ELR (cell line): ENCODE measurements at places on chromosomes 2 and 18.

DNA sequence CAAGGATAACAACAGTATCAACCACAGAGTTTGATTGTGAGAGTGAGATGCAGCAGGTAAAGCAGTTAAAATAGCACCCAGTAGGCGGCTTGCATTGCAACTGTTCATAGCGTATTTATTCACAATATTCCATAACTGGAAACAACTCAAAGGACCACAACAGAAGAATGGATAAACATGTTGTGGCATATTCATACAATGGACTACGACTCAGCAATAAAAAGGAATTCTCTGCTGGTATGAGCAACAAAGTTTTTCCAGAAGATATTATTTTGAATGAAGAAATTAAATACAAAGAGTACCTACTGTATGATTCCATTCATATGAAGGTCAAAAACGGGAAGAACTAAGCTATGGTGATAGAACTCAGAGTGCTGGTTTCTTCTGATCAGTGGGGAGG, 25.2 kb downstream of the GPATCH11 start:
- DNase-seq: no peak

DNA sequence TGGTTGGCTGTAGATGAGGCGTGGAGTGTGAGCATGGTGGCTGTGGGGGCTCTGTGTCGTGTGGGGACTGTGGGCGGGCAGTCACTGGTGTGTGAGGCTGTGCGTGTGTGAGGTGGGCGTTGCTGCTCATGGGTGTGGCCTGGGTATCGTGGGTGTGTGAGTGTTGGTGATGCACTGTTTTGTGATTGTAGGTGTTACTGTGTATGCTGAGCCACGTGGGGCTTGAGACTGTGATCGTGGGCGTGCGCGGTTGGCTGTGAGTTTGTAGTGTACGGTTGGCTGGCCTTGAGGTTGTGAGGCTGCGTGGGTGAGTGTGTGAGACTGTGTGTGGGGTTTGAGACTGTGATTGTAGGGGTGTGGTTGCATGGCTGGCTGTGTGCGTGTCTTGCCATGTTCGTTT, 8.5 kb downstream of the INHBB start:
- no peak for DNase-seq

DNA sequence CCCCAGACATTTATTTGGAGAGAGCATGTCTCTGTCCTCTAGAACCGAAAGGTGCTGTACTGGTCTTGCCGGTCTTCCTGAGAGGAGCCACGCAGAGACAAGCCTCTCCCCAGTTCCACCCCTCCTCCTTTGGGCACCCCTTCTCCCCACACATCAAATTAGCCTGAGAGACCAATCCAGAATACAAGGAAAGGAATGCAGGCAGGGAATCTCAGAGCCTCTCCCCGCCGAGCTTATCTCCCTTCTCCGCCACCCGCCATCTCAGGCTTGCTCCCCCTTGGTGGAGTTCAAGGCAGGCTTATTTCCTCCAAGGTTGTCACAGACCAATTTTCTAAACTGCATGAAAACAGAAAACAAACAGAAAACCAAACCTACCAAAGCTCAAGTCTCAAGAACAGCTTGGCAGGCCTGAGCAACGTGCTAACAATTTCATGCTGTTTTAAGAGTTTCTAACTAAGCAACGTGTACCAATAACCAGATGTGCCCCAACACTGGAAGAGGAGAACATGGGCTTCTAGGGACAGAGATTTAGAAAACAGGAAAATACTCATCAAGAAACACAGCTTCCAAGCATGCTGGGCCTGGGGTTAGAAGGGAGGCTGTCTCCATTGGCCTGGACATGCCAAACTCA, 124.5 kb upstream of the PKDCC start:
- no peak for DNase-seq

DNA sequence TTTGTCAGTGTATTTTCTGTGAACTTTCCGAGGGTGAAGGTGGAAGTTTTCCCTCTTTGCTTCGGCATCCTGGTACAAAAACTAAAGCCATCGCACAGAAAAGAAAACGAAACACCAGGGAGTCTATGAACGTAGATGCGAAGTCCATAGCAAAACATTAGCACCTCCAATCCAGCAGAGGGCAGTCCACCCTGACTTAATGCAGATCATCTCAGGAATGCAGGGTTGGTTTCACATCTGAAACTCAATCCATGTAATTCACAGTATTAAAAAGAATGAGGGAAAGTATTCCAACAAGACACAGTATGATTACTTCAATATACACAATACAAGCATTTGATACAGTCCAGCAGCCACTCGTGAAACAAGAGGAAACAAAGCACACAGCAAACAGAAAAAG, 70.8 kb downstream of the RTP5 start:
- DNase-seq: peak; percentile 36

DNA sequence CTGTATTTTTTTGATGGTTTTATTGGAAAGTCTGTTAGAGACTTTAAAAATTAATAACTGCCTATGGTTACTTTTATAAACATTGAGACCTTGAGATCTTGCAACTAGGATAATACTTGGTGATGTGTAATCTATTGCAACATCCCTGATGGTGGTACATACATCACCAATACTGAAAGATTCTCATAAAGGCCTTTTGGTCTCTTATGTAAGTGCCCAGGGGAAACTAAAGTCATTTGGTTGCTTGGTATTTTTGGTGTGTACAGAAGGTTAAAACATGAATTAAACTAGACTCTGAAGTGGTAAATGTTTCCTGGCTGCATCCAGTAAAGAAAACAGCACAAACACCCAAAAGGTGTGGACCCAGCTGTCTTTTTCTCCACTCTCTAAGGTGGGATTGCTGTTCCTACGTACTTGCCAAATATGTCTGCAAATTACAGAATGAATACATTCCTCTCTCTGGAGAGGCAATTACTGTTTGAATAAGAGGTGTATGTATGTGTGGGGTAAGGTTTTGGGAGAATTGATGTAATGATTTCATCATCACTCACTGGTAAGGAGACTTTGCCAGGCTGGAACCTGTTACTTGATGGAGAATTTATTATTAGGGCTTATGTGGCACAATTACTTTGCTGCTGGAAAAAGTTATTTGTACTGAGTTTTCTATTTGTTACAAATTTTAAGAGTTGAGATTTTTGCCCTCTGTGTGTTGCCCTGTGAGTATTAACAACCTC, 3.6 kb downstream of the B3GNT2 start:
- peak; percentile 46 for DNase-seq

GRCh38 chr2:139917690-139918384, 1137.6 kb upstream of the NXPH2 start:
- DNase-seq: no peak

GRCh38 chr2:228180181-228181097, 1.0 kb downstream of the SPHKAP start:
- DNase-seq: peak; percentile 18

- DNase-seq: peak; percentile 77
Observed at GRCh38 chr2:46632349-46632748, 153.0 kb downstream of the TMEM247 start.

- DNase-seq: no peak
Observed at GRCh38 chr2:1874101-1874865, 130.0 kb upstream of the PXDN start.

DNA sequence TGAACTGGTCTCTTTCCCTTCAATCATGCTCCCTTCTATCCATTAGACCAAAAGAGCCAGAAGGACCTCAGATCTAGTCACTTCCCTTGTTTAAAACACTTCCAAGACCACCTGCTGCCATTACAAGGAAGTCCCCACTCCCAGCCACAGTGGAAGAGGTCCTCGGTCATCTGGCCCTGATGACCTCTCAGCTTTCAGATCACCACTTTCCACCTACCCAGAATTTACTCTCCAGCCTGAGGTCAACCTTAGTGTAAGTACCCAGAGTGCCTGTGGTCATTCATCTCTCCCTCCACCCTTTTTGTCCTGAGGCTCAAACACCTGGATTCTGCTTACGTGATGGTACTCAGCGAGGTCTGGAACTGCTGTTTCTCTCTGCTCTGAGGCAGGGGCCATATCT, 67.1 kb downstream of the MARCO start:
- no peak for DNase-seq

DNA sequence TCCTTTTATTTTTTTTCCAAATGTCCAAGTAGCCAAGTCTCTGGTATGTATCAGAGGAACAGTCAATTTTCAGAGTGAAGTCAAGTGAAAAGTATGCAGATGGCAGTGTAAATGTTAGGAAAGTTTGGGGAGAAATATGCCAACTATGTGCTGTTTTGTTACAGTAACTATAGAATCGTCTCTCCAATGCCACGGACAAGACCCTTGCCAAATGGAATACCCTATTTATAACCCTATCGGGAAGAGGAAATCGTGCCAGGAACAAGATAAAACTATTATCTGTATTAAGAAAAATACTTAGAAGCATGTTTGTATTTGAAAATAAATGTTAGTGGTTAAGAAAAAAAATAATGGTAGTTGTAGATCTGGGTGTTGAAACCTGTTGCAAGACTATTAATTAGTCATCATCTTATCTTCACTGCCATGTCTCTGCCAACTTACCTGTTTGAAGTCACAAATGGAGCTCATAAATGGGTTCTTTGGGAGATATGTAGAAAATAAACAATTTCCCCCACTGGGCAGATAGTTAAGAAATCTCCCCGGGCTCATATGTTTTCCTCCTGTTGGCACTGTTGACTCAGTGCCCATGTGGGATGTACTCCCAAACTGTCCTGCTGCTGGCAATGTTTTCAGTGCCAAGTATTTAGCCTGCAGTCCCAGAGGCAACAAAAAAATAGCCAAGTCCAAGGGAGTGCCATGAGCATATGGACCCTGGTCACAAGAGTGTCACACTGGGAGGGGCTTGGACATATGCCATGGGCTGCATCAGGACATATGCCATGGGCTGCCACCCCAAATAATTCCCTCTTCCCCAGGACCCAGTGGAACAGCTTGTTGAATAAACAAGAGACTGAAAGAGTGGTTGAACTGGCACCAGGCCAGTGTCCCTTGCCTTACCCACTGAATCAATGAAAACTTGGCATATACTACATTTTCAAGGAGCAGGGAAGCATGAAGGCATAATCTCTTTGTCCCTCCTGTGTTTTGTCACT, 366.9 kb downstream of the OSR1 start:
- peak; percentile 47 for DNase-seq

DNA sequence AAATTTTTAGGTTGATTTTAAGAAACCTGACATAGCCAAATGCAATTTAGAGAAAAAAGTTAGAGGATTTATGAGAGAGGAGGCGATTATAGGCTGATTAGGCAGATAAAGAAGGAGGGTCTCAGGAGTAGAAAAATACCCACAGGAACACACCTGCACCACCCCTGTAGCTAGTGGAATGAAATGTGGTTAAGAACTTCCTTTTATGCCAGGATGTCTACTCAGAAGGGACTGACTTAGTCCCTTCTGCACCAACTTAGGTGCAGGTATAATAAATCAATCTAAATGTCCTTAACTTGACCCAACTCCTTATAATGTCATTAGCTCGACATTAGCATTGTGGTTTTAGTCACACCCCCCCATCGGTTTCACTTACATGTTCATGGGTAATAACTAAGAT, 1274.5 kb upstream of the TMEFF2 start:
- DNase-seq: no peak

DNA sequence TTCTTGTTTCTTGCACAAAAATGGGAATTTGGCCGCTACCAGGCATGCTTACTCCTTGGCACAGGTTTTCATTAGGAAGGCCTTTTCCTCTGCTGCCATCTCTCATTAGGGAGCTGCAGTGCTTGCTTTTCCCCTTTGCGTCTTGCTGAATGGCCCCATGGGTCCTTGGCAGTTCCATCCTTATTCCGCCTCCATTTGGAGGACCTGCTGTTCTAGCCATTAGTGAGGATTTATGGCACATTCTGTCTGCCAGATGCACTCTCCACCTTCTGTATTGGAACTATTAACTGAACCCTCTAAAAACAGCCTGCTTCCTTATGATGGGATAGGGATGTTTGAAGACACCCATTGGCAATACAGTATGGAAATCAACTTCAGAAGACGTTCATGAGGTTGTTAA, 103.5 kb upstream of the NOSTRIN start:
- DNase-seq: no peak

DNA sequence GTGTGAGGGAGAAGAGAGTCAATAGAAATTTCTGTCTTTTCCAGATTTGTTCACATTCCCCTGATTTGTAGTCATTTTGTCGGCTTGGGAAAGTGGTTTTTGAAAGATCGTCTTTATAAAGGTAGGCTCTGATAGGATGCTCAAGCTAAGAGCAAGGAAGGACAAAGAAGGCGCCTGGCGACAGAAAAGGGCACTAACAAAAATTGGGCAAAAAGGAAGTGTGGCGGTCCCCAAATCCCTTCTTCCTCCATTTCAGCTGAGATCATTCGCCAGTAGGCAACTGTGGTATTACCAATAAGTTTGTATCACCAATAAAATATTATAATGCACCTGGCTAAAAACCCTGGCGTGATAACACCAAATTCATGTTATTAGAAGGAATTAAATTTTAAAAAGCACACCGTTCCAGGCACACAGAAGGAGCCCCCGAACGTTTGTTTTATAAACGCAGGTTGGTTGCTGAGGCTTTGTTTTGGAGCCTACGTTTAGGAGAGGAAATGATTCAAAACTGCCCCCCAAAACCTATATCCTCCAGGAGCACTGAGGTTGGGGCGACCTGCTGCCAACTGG, 756 bp upstream of the PTPN4 start:
- DNase-seq: no peak

DNA sequence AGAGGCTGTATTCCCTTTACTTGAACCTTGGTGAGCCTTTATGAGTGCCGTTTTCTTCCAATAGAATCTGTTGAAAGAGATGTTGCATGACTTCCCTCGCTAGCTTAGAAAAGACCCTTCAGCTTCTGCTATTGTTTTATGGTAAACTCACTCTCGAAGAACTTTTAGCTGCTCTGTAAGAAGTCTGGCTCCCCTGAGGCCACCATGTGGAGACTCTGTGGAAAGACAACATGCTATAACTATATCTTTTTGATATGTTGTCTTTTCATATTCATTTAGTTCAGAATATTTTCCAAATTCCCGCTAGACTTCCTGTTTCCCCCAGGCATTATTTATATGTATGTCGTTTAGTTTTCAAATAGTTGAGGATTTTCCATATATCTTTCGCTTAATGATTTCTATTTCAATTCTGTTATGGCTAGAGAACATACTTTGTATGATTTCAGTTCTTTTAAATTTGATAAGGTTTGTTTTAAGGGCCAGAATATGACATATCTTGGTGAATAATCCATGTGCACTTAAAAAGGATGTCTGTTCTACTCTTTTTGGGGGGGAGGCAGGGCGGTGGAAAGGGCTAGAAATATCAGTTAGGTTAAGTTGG, 64.1 kb downstream of the PTPN4 start:
- DNase-seq: peak; percentile 68

GRCh38 chr2:227886149-227886548, 14.7 kb downstream of the DAW1 start:
- no peak for DNase-seq

DNA sequence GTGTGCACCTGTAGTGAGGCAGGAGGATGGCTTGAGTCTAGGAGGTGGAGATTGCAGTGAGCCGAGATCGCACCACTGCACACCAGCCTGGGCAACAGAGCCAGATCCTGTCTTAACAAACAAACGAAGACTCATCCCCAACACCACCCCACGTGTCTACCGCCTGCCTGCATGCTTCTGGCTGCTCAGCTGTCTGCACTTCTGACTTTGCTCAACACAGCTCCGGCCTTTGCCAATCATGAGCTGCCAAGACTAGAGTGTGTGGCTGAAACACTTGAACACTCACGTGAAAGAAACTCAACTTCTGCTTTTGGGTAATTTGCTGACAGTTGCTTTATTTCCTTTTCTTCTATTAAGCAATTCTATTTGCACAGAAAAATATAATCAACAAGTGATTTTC, 32.1 kb upstream of the SP3 start:
- DNase-seq: no peak

- peak; percentile 55 for DNase-seq
Observed at GRCh38 chr2:10161206-10161931, 38.8 kb downstream of the RRM2 start.

GRCh38 chr18:64407606-64408005, 258.7 kb upstream of the LINC00305 start:
- no peak for DNase-seq
